LHCN-M2 (cell line): ENCODE measurements at places on chromosomes 7 and 10.

GRCh38 chr7:101237206-101238067 lies at the start of gene CLDN15:
TSS of gene CLDN15 (minus strand) at chr7:101237802. CDS start at chr7:101237581, 221 bp downstream.
- no peak for DNase-seq

DNA sequence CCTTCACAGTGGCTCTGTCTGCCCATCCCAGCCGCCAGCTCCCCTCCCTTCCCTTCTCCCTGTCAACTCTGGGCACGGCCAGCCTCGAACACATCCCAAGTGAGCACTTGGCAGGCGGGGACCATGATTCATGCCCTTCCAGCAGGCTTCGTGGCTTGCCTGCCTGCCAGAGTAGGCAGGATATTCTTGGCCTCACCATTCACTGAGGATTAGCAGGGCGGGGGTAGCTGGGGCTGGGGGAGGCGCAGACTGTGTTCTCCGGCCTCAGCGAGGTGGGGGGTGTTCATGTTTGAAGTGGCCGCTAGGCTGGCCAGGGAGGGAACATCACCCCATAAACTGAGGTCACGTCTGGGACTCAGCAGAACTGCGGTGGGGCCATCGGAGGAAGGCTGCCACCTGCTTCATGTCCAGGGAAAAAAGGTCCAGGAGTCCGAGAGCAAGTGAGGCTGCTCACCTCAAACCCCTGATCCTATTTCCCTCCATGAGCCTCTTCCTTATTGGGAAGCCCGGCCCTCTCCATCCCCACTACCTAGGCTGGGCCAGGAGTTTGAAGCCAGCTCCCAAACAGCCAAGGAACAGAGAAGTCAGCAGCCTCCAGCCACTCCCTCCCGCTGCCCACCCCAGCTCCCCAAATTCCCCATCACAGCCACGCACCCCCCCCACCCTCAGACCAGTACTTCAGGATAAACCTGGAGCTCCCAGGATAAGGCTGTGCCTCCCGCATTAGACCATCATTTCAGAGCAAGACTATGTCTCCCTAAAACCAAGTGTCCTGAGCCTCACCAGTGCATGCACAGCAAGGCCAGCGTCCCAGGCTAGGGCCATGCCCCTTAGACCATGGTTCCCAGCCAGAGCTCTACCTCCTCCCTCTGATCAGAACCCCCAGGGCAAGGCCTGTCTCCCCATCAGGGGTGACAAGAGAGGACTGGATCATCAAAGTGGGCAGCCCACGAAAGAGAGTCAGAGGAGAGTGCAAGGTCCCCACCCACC lies 42.8 kb upstream of the RABGEF1 start:
- peak; percentile 79 for DNase-seq

- DNase-seq: peak; percentile 91
Measured at GRCh38 chr10:44278837-44279324, 106.0 kb downstream of the CXCL12 start.

DNA sequence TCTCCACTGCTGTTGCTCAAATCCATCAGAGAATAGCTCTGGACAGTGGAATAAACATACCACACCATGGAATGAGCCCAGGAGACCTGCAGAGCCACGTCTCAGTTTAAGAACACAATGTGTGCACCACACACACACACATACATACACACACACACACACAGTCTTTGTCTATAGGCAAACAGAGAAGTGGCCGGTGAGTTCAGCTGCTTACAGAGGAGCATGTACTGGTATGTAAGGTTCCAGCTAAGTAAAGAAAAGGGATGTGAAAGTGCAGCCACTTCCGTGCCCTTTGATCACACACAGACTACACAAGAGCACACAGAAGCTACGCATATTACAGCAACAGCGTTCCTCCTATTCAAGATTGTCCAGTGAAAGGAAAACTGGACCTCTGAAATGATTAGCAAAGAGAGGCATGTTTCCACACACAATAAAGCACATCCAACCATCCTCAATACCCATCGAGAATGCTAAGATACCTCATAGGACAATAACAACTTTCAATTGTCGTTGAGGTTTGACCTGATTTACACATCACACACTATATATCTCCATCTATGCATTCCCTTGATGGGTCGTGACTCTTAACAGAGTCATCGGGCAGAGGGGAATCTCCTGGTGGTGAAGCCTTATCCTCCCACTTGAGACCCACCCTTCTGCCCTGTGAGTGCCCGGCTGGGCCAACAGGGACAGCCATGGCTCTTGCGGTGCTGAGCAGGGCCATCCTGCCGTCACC lies 23.6 kb downstream of the SLC35B4 start:
- DNase-seq: no peak

GRCh38 chr10:30417301-30417700 lies 16.7 kb upstream of the MAP3K8 start:
- no peak for DNase-seq

- no peak for DNase-seq
Measured at GRCh38 chr7:18624459-18624858, 128.9 kb downstream of the HDAC9 start.

DNA sequence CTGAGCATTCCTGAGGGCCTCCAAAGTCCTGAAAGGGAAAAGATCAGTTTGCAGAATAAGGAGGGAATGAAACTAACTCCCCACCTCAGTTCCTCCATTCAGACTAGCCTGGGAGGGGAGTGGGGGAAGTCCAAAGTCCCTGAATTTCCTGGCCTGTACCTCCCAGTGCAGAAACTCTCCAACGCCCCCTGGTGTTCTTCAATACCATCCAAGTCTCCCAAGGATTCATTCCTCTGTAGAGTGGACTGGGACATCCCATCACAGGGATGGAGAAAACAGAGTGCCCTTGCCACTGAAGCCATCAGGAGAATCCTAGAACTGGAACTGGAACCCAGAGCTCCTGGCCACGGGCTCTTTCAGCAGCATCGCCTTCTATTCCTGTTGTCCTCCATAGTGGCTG lies 1.6 kb upstream of the COL13A1 start:
- DNase-seq: peak; percentile 51

GRCh38 chr10:27688276-27688675 lies 57.3 kb downstream of the MKX start:
- no peak for DNase-seq

DNA sequence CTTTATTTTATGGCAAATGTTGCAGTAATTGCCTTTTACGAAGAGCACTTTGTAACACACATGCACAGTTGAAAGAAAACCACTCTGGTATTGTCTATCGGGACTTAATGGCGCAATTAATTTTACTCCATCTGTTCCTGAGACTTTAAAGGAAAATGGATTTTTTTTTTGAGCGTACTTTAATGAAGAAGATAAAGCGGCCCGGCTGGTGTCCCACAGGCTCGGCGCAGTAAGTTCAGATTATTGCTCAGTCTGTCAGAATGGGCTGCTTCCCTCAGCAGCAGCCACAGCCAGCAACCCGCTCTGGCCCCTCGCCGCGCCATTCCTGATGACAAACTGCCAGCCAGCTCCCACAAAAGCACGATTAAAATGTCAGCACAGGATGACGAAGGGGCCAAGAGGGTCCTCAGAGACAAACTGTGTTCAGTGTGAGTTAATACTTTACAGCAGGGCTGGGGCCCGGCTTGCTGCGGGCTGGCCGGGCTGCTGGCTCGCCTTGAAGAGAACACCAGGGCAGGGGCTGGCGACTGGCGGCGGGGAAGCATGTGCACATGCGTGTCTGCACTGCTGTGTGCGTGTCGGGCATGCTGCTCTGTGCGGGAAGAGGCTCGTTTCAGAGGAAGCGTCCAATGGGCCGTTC lies 501.0 kb upstream of the GALNT17 start:
- no peak for DNase-seq

- DNase-seq: no peak
Measured at GRCh38 chr7:107813524-107813923, 10.5 kb upstream of the SLC26A3 start.
